T-cell (primary cell): ENCODE measurements at places on chromosomes 1 and 21. TPM values are rescaled to one million over a fixed set of nuclear protein-coding genes. Genes with fewer than 3 reads are reported as not detected.

The VANGL2 gene
- total RNA-seq = not detected

The VHLL gene
- total RNA-seq = 0.39 TPM

The FCMR gene
- 576 TPM for total RNA-seq

The PTGFRN gene
- 0.53 TPM for total RNA-seq

The SPRR3 gene
- not detected for total RNA-seq

The ADAMTS4 gene
- 1.4 TPM for total RNA-seq

The HTR6 gene
- total RNA-seq = 0.19 TPM

The ANKRD45 gene
- total RNA-seq = not detected

The ANKRD34A gene
- total RNA-seq = 3.5 TPM

The FAM72B gene
- total RNA-seq = not detected

The RNU1-1 gene
- 2,148 TPM for total RNA-seq

The CFHR1 gene
- 1.3 TPM for total RNA-seq

The OR2L3 gene
- not detected for total RNA-seq

The SLC30A2 gene
- total RNA-seq = not detected
